ENCODE measurements at places on chromosomes 11 and 22.

GRCh38 chr11:69014084-69014851 is 1.2 kb upstream of the MRGPRF start:
- DNase-seq, result no peak

DNA sequence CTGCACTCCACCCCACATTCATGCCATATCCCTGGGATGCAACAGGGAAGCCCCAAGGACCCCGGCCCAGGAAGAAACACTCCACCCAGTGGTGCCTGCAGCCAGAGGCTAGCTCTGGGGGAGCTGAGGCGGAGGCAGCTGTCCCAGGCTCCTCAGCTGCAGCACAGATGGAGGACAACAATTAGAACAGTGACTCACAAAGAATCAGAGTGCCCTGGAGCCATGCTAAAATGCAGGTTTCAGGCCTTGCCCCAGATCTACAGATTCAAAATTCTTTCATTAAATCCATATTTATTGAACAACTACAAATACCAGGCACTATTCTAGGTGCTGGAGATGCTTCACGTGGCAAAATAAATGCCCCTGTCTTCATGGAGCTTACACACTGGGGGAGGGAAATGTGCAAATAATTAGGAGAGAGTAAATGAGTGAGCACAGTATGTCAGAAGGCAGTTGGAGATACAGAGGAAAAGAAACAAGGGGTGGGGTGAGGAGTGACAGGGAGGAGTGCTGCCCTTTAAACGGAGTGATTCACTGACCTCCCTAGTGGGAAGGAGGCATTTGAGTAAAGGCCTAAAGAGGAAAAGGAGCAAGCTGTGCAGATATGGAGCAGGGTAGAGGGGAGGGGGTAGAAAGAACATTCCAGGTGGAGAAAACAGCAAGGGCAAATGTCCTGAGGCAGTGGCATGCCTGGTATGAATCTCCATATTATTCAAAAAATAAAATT is 73.3 kb upstream of the CSNK2A3 start:
- DNase-seq, result no peak

- no peak for DNase-seq
Measured at GRCh38 chr11:34481307-34481706, 32.3 kb downstream of the ELF5 start.

DNA sequence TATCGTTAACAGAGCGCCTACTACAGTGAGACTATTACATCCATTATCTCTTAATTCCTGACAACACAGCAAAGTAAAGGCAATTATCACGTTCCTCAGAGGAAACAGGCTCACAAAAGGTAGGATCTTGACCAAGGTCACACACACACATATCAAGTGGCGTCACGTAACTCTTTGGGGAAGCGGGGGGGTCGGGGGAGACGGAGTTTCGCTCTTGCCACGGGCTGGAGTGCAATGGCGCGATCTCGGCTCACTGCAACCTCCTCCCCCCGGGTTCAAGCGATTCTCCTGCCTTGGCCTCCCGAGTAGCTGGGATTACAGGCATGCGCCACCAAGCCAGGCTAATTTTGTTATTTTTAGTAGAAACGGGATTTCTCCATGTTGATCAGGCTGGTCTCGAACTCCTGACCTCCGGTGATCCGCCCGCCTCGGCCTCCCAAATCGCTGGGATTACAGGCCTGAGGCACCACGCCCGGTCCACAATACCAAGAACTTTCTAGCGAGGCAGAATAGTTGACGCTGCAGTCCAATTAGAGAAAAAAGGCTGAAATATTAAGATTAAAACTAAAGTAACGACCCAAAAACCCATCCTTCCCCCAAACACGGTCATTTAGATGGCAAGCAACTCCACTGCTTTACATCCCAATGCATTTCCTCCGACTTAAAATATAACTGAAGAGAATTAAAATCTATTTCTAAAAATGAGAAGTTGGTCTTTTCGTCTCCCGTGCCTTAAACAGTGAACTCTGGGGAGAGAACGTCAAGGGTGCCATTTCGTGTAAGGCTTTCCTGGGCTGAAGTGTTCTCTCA is 1.2 kb downstream of the DDX17 start:
- no peak for DNase-seq

DNA sequence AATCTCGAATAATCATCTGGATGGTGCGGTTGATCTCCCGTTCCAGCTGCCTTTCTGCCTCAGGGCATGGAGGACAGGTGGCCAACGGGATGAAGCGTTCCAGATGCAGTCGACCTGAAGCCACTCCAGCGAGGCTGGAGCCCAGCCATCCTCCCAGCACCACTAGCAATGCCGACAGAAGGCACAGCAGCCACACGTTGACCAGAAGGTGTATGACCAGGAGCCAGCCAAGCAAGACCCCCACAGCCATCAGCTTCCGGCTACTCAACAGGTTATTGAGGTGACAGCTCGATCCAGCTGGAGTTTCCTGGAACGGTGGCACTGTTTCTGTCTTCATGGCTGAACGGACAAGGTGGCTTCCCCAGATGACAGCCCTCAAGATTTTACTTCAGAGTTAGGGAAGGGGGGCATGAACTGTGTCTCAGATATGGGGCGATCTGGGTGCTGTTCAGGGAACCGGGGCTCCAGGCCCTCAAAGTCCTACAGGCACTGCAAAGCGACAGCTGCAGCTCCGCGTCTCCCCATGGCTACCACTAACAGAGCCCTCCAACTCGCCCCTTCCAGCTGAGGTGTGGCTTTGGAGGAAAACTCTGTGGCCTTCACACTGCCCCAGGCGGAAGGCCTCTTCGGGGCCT is 559 bp downstream of the SNX19 start:
- DNase-seq, result no peak

- DNase-seq, result no peak
Measured at GRCh38 chr22:42817556-42817955, 39.5 kb downstream of the ARFGAP3 start.

- DNase-seq, result no peak
Measured at GRCh38 chr11:93520726-93521509, 22.3 kb downstream of the SMCO4 start.

GRCh38 chr11:112885744-112886433 is 75.3 kb upstream of the NCAM1 start:
- no peak for DNase-seq

- no peak for DNase-seq
Measured at GRCh38 chr11:123357990-123358827, 71.9 kb upstream of the GRAMD1B start.

GRCh38 chr11:100673063-100673462 is 14.0 kb upstream of the ARHGAP42 start:
- no peak for DNase-seq

GRCh38 chr11:132455044-132455443 is 1077.3 kb downstream of the OPCML start:
- DNase-seq, result no peak

GRCh38 chr22:30187529-30188407 is 58.8 kb downstream of the LIF start:
- no peak for DNase-seq

DNA sequence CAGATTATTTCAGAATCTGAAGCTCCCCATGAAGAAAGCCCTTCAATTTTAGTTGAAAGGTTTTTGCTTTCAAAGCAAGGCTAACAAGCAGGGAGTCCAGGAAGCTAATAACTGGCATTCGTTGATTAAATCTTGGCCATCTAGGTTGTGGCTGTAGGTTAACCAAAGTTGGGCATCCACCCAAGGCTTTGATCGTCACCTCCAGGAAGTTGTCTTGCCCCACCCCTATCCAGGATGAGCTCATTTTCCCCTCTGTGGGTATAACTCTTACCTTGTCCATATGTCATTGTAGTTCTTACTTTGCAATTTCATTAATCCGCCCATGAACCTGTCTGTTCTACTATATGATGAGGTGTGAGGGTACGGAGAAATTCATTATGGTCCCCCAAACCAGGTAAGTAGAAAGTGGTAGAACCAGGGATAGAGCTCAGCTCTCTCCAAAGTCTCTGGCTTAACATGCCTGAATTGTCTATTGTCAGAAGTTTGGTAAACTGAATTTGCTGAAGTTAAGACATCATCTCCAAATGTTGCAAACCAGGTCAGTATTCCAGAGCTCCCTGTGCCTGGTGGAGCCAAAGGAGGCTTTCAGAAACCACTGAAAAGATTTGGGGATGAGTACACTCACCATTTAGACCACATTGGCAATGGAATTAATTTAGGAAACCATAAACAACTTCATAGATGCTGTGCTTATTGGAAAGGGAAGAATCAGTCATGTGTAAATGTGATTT is 97.1 kb downstream of the CD44 start:
- DNase-seq, result no peak

DNA sequence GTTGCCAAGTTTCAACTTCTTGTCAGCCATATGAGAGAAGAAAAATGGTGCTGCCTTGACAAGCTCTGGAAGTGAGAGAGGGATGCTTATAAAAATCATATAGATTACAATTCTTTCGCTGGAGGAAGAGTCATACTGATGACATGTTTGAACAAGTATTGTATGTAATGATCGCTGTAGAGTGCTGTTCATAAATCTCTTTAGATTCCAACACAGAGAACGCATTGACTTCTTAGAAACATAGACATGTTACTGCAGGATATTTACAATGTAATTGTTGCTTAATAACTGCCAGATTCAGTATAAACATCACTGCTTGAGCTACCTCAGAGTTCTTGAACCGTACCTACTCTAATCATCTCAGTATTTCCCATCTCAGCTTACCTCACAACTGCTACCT is 571.6 kb downstream of the LUZP2 start:
- no peak for DNase-seq

- no peak for DNase-seq
Measured at GRCh38 chr11:107018219-107018901, at the start of gene GUCY1A2. Gene GUCY1A2 (minus strand): TSS chr11:107018476. CDS start chr11:107018055, 421 bp downstream.

DNA sequence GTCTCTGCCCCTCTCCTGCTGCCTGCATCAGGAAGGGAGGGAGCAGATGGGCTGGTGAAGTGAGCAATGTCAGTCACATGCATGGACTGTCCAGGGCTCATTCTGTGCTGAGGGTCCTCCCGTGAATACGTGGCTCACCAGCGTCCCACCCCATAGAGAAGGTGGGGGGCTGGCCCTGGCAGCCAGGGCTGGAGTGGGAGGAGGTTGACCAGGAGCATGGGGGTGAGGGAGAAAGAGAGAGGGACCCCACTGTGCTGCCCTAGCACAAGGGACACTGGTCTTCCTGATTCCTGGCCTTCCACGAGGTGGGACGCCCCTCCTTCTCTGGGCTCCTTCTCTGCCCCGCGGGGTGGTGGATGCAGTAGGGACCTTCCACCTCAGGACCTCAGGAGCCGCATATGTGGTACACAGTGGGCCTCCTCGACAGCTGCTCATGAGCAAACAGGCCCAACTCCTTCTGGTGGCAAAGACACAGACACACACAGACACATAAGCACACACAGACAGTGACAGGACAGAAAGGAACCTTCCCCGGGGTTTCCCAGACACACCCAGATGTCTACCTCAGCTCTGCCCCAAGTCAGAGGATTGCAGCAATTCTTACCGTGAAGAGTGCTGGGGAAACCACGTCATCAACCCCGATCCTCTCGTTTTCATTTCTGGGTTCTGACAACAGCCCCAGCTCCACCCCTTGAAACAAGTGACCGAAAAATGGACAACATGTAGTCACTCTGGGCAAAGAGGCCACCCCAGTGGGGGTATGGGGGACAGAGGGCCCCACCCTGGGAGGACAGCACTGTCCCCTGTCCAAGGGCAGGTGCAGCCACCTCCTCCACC is 3.6 kb upstream of the APOBEC3A start:
- peak; percentile 33 for DNase-seq

- no peak for DNase-seq
Measured at GRCh38 chr11:15157181-15157580, 42.5 kb downstream of the INSC start.

DNA sequence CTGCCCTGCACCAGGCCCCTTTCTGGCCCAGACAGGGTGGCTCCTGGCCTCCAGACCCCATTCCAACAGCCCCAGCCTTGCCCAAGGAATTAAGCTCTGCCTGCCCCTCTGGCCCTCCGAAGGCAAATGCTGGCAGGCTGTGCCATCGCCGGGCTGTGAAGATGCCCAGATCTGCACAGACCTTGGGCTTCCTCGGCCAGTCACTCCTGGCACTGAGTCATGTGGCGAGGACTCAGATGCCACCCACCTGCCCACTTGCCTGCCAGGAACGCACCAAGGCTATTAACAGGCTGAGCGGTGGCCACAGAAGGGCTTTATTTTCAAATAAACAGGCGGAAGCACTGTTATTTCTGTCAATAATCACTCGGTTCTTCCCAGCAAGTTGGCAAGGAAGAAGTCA is 50.3 kb upstream of the TTLL12 start:
- DNase-seq, result no peak

- DNase-seq, result no peak
Measured at GRCh38 chr11:30605036-30605605, 19.0 kb upstream of the MPPED2 start.

DNA sequence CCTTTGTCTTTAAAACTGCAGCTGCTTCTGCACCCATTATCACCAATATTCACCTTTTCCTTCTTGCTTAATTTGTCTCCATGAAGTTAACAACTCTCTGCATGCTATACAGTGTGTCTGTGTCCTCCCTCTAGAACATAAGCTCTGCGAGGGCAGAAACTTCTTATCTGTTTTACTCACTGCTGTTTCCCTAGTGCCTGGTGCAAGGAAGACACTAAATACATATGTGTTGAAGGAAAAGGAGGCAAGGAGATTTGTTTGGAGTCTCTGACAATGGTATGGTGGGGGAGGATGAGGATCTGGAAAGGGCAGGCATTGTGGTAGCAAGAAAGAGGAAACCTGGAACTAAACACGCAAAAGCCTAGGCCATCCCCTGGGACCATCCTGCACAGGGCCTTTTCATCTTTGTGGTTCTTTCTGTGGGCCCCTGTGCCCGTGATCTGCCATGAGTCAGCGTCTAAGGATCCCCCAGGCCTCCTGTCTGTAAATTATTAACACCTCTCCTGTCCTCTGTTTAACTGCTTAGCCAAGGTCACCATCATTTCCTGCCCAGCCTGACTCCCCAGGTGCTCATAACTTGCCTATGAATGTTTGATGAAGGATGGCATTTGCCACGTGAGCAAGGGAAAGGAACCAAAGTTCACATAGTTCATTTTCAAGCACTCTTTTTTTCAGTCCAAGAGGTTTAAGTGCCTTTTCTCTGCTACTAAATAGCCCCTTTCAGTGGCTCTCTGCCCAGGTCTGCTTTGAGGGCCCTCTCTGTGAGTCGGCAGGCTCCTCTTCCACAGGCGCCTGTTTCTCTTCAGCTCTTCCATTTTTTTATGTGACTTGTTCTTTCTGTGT is 131.1 kb downstream of the RASSF10 start:
- no peak for DNase-seq

- no peak for DNase-seq
Measured at GRCh38 chr11:123568367-123568870, 86.0 kb downstream of the SCN3B start.

DNA sequence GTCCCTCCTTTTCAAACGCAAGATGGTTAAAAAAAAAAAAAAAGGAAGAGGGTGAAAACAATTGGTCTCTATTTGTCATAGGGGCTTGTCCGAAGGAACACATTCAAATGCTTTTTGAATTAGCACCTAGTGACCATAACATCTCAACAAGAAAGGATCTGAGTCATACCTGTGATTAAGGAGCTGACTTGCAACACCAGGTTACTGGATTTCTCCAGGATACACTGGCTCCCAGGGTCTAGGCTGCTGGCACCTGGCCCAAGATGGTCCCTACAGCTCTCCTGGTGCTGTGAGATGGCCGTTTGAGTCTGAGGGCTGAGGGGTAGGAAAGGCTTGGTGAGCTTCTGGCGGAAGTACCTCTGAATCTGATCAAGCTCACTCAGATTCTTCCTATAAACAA is 28.4 kb upstream of the UCP3 start:
- no peak for DNase-seq

- peak; percentile 51 for DNase-seq
Measured at GRCh38 chr11:133945087-133945974, 11.4 kb downstream of the IGSF9B start.

Measured in stimulated activated CD4-positive, alpha-beta T cell treated with anti-CD3 and anti-CD28 coated beads, Interleukin-1b, Interleukin-23, amount 100 ng/mL, for 1 hour (primary cell).